ENCODE measurements at places on chromosomes 1 and 21.

- no peak for DNase-seq
Observed at GRCh38 chr1:209305221-209305954, 278.1 kb upstream of the CAMK1G start.

DNA sequence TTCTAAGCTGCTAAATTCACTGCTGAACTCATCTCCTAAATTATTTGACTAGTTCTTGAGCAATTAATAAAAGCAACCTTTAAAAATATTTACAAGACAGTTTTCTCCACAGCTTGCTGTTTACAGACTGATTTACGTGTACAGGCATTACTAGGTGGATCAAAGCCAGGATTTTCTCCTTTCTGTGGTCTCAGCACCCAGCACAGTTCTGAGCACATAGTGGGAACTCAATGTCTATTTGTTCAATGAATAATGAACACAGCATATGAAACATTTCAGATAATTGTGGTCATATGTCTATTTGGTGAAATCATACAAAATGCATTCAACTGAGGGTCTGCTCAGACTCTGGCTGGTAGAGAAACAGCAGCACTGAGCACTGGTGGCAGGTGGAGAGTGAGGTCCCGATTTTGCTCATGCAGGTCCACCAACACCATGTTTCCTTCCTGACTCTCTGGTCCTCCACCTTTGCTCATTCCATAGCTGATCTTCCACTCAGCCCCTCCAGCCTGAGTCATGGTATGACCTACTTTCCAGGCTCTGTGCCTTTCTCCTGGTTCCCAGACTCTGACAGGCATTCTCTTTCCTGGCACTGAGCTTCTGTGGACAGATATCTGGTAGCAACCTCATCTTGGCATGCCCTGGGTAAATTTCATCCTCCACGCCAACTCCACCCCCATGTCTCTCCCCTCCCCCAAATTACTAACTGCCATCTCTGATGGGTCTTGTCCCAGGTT, 311.3 kb downstream of the TGFB2 start:
- no peak for DNase-seq

GRCh38 chr1:230487773-230488428, 61.8 kb upstream of the PGBD5 start:
- DNase-seq = no peak

DNA sequence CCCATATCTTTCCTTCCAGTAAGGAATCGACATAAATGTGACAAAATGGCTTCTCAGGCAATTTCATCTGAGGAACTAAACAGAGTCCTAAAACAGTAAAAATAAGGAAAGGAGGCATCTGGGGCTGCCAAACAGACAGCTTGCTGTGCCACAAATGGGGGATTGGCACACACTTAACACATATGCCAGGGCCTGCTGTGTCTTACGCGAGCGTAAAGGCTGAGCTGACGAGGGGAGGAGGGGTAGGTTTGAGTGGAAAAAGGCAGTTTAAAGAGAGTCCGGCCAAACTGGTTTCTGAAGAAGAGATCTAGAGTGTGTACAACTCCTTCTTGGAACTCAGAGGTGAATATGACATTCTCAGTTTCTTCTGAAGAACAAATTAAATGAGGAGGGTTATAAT, 244.1 kb upstream of the MAP1LC3C start:
- DNase-seq = no peak

GRCh38 chr21:41673596-41674335, 93.1 kb downstream of the RIPK4 start:
- no peak for DNase-seq

GRCh38 chr1:173405281-173405680, 71.9 kb upstream of the PRDX6 start:
- no peak for DNase-seq

- DNase-seq = no peak
Observed at GRCh38 chr1:55049914-55050278, 10.5 kb downstream of the PCSK9 start.

DNA sequence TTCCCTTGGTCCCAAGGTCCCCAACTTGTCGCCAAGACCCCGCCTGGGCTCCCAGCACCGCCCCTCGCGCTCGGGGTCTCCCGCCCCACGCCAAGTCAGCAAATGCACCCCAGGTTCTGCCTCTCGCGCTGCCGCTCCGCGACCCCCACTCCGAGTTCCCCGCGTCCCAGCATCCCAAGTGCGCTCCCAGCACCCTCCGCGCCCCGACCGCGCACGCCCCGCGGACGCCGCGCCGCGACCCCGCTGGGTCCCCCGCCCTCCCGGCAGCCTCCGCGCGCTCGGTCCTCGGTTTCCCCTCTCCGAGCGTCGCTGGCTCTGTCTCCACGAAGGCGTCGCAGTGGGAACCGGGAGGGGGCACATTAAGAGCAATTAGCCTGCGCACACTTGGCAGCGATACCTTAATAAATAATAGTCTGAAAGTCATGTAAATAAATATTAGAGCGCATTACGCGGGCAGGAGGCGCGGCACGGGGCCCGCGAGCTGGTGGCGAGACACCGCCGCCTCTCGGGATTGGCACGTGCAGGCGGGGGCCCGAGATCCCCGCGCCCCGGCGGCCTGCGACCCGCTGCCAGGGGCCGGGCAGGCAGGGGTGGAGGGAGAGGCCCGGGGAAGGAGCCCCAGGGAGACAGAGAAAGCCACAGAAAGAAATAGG, 75.9 kb downstream of the VWA5B1 start:
- DNase-seq = no peak

DNA sequence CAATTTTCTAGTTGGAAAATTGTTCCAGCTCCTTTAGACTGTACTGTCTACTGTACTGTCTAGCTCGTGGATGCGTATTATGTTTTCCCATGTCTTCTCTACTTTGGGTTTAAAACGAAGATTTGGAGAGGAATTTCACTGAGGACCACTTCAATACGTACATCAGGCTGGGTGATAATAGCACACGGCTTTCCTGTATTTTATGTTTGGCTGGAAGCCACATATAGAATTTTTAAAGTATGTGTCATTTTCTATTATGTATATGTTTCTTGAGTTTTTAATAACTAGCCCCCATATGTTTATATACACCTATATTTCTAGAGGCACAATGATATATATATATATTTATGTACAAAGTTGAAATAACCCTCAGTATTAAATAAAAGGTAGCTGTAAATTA, 226.4 kb downstream of the GREM2 start:
- DNase-seq = no peak

DNA sequence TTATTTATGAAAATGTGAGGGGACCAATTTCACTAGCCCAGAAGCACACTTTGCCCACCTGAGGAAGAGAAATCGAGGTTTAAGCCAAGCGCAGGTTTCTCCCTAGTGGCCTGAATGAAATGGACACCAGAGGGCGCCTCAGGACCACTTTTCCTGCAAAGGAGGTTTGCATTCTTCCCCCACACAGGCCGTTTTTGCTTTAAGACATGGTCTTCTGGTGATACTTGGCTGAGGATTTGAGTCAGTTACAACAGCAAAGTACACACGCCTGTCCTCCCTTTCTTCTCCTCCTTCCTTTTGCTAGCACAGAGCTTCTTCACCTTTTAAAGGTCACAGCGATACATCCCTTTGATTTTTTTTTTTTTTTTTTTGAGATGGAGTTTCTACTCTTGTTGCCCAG, 5.4 kb downstream of the PLA2G2E start:
- DNase-seq = peak; percentile 68

DNA sequence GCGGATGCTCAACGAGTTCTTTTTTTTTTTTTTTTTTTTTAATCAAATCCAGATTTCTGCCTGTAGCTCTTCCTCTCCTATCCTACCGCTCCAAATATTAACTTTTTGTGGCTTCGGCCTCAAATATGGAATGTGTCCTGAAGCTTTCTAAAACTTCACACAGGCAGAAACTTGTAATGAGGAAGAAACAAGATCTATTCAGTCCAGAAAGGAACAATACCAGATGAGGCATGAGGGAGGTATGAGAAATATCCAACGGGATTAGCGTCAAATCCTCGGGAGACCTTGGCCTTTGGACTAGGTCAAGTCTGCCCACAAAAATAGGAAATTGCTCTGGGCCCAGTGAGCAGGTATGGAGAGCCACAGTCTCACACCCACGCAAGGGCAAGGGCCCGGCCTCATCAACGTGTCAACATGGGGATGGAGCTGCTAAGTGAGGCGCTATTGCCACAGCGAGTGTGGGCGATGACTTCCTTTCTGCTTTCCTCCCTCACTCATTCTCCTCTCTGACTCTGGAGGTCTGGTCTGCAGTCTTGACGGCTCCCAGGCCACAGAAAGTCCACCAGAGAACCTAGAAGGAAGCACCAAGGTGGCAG, 66.6 kb downstream of the BCAR3 start:
- DNase-seq = no peak

DNA sequence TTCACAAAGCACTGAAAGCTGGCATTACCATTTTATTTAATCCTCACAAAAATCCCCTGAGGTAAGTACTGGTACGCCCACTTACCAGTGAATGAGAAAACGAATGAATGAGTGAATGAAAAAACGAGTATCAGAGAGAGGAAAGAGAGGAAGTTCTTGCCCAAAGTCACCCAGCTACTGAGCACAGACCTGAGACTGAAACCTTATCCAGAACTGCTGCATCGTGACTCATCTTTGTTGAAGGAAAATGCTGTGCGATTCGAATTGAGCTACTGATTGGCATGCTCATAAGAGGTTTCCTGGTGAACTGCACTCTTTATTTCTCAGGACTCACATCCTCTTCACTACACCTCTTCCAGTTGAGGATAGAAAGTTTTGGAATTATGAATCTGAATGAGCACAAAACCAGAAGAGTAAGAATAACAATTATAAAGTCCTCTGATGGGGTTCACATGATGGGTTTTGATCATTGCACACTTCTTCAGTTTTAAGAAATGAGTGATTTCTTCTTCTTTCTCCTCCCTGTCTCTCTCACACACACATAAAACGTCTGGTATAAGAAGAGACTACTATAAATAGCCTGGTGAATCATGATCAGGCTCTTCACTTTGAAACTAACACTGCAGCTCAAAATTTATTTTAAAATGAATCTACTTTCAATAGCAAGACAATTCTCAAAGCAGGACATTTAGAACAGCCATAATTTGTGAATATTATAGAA, 32.1 kb downstream of the IL12RB2 start:
- DNase-seq = no peak

GRCh38 chr21:45109831-45110492, 35.6 kb downstream of the ADARB1 start:
- DNase-seq = no peak

GRCh38 chr21:14583629-14584255, 37.6 kb upstream of the SAMSN1 start:
- no peak for DNase-seq

- no peak for DNase-seq
Observed at GRCh38 chr1:178692564-178693327, 32.3 kb upstream of the RALGPS2 start.

- no peak for DNase-seq
Observed at GRCh38 chr1:24003331-24003972, 23.3 kb upstream of the SRSF10 start.

DNA sequence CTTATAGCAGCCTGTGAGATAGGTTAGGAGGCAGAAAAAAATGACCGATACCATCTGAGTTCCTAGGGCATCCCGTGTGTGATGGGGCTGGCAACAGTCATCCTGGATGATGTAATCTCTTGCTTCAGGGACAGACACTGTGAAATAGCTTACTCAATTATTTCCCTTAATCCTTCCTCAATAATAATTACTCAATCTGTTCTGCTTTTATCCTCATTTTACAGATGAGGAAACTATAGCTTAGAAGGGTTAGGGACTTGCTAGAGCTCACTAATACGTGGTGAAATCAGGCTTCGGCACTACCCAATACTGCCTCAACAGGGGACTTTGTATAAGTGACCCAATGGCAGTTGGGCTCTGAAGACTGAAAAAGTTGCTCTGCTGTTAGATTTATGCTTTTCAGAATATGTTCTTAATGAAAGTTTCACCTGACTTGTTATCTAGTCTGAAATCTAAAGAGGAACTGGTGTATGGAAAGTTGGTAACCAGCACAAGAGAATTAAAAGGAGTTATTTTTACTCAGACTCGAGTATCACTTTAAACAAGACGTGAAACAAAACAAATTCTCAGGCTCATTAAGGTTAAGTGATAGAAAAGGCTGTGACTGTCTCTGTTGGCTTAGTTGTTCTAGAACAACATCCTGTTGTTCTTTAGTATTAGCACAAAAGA, 14.4 kb downstream of the CD55 start:
- DNase-seq = no peak

GRCh38 chr1:18668750-18669404, 38.2 kb downstream of the PAX7 start:
- no peak for DNase-seq

DNA sequence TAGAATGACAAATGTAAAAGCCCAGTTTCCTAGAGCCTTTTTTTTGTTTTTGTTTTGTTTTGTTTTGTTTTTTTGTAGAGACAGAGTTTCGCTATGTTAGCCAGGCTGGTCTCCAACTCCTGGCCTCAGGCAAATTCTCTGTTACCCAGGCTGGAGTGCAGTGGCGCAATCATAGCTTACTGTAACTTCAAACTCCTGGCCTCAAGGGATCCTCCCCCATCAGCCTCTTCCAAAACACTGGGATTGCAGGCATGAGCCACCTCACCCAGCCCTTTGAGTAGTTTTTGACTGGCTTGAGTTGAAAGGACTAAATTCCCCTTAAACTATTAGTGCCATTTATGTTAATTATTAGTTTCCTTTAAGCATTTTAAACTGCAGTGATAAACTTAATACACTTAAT, 28.8 kb upstream of the ZBTB18 start:
- DNase-seq = no peak

DNA sequence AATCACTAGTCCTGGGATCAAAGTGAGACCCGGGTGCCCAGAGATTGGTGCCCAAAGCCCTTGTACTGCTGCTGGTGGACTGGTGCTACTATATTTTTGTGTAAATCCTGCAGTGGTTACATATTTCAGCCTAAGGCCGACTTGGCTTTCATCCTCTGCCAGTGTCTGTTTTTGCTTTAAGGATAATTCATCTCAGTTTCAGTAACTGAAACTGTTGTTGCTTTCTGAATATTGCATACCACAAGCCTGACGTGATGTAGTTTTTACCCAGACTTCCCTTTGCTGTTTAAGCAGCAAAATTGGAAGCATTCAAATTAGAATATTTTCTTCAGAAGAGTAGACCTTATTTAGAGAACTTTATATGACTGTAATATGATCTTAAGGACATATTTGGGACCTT, 341.8 kb downstream of the RYR2 start:
- no peak for DNase-seq

GRCh38 chr1:17277511-17278159, 28.7 kb downstream of the PADI3 start:
- DNase-seq = no peak

GRCh38 chr1:175225805-175226129, 33.2 kb upstream of the KIAA0040 start:
- DNase-seq = no peak

All from activated naive CD4-positive, alpha-beta T cell (primary cell).